ENCODE measurements at places on chromosomes 13 and 19.

DNA sequence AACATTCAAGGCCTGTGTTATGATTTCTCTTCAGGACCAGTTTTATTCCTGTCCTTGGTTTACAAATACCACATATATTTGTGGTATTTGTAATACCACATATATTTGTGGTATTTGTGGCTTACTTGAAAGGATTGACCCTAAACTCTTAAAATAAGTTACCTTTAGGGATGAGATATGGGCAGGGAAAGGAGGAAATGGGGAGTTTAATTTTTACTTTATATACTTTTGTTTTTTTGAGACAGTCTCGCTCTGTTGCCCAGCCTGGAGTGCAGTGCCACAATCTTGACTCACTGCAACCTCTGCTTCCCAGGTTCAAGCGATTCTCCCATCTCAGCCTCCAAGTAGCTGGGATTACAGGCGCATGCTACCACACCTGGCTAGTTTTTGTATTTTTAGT, 2.3 kb upstream of the TGDS start:
- DNase-seq: no peak

GRCh38 chr13:84925443-84925842, 873.8 kb downstream of the SLITRK6 start:
- DNase-seq: no peak

GRCh38 chr13:109199280-109199679, 569.9 kb downstream of the MYO16 start:
- no peak for DNase-seq

DNA sequence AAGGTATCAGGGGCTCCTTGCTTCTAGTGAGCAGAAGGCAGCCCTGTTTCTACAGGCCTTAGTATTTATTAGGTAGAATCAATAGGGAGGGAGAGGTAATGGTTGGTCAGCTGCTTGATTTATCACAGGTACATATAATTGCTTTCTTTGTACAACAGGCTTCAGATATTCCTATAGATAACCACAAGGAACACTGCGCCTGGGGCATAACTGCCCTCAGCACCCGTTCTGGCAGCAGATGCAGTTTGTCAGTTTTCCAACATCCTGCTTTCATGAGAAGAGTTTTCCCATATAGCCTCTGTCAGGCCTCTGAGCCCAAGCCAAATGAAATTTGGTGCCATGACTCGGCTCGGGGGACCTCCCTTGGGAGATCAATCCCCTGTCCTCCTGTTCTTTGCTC, 12.4 kb upstream of the ZNF486 start:
- DNase-seq: no peak

Measured in H1 (cell line).